ENCODE measurements at places on chromosomes 3 and 15.
A peak's percentile ranks its signal among the peaks of the same experiment; 100 is the strongest.

- no peak for DNase-seq
Measured at GRCh38 chr15:20345401-20345958, 196.1 kb downstream of the GOLGA6L6 start.

DNA sequence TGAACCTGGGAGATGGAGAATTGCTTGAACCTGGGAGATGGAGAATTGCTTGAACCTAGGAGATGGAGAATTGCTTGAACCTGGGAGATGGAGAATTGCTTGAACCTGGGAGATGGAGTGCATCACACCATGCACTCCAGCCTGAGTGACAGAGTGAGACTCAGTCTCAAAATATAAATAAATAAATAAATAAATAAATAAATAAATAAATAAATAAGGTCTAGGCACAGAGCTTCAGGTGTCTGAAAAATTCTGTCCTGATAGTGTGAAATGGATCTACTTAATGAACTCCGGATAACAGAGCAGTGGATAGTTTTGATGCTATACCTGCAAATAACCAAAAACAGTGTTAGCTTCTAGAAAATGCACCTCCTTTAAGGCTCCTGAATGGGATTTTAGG lies 24.3 kb upstream of the NUDT16 start:
- no peak for DNase-seq

- peak; percentile 77 for DNase-seq
Measured at GRCh38 chr3:29494305-29495036, 213.6 kb downstream of the RBMS3 start.

DNA sequence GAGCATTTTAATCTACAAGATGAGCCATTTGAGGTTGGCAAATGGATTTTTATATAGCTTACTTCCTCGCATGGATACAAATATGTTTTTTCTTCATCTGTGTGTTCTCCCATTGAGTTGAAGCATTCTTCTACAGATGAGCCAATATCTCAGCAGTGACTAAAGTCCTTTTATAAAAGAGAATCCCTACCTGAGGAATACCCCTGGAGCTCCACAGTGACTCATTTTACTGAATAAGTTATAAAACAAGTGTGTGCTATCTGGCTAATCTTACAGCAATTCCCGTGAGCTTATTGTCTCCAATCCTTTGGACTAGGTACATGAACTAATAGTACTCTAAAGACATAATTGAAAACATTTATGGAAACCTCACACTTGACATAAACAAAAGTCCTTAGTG lies 354.2 kb upstream of the BCHE start:
- DNase-seq = no peak

- DNase-seq = no peak
Measured at GRCh38 chr3:12100784-12101183, 57.9 kb downstream of the TIMP4 start.

- no peak for DNase-seq
Measured at GRCh38 chr3:122246199-122246598, 62.7 kb downstream of the CASR start.

GRCh38 chr3:79521221-79521848 lies 246.5 kb downstream of the ROBO1 start:
- peak; percentile 39 for DNase-seq

DNA sequence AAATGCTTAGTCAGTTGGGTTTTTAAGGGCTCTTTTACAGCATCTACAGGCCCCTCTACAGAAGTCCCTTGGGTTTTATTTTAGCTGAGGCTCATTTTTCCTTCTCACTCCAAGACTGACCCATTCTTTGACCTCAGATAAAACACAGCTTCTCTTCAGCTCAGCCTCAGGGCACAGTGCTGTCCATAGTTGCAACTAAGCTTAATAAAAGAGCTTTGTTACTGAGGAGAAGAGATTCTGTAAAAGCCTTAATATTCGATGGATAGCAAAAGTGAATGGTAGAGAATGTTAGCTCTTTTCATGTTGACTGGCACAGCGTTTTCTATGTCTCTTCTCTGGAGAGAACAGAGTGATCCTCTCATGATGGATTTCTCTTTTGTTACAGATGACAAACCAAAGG lies 277.9 kb downstream of the BBX start:
- no peak for DNase-seq
